ENCODE measurements at places on chromosomes 5 and 9. TPM values are rescaled to one million over a fixed set of nuclear protein-coding genes. Genes with fewer than 3 reads are reported as not detected.

PTGS1 gene
- 1.8 TPM for total RNA-seq

PNPLA7 gene
- total RNA-seq: 0.47 TPM

PCDH1 gene
- total RNA-seq: 222 TPM

KLHL3 gene
- 13.2 TPM for total RNA-seq

SPATA31C1 gene
- not detected for total RNA-seq

SLC28A3 gene
- total RNA-seq: 1.2 TPM
